ENCODE measurements at places on chromosomes 1 and 21.

GRCh38 chr21:36901575-36901974, 64.9 kb downstream of the HLCS start:
- no peak for DNase-seq

- DNase-seq: no peak
Observed at GRCh38 chr1:232450615-232451014, 179.3 kb downstream of the SIPA1L2 start.

DNA sequence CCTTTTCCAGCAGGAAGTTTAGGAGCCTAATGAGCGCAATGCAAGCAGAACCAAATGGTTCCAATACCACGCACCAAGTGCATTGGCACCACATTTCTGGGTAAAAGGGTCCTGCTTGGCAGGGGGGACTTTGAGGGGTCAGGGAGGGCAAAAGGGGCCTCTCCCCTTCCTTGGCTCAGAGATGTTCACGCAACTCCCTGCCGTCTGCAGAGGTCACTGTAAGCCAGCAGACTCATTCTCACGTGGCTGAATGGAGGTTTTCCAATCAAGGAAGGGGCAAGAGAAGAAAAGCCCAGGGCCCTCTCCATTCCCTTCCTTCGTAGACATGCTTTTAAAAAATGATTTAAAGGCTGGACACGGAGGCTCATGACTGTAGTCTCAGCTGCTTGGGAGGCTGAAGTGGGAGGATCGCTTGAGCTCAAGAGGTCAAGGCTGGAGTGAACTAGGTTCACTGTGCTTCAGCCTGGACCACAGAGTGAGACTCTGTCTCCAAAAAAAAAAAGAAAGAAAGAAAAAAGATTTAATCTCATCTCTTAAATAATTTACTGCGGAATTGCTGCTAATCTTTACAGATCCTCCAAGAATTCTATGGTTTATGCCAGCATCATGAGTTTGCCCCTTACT, 80.3 kb downstream of the RUNX3 start:
- DNase-seq: no peak

GRCh38 chr21:42313501-42313969, 1.7 kb downstream of the TFF3 start:
- peak; percentile 21 for DNase-seq

DNA sequence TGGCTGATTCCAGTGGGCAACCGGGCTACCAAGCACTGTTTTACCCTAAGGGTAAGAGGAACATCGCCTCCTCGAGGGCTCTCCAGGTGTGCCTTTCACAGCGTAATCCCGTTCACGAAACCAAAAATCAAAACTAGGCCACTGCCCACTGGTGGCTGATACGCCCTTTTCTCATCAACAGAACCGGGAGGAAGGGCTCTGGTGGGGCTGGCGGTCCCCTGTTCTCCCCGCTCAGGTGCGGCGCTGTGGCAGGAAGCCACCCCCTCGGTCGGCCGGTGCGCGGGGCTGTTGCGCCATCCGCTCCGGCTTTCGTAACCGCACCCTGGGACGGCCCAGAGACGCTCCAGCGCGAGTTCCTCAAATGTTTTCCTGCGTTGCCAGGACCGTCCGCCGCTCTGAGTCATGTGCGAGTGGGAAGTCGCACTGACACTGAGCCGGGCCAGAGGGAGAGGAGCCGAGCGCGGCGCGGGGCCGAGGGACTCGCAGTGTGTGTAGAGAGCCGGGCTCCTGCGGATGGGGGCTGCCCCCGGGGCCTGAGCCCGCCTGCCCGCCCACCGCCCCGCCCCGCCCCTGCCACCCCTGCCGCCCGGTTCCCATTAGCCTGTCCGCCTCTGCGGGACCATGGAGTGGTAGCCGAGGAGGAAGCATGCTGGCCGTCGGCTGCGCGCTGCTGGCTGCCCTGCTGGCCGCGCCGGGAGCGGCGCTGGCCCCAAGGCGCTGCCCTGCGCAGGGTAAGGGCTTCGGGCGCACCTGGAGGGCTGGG, at the start of gene IL6R:
Gene IL6R (plus strand): TSS at position 360 of the 763 bp plus-strand sequence. CDS start 287 bp downstream, at position 647.
- DNase-seq: no peak

DNA sequence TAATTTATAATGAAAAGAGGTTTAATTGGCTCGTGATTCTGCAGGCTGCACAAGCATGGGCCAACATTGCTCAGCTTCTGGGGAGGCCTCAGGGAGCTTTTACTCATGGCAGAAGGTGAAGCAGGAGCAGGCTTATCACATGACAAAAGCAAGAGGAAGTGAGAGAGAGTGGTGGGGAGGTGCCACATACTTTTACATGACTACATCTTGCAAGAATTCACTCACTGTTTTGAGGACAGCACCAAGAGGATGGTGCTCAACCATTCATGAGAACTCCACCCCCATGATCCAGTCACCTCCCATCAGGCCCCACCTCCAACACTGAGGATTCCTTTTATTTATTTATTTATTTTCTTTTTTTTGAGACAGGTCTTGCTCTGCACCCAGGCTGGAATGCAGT, 5.5 kb upstream of the PLEKHM2 start:
- no peak for DNase-seq

GRCh38 chr21:41183575-41183974, 15.6 kb downstream of the BACE2 start:
- no peak for DNase-seq

DNA sequence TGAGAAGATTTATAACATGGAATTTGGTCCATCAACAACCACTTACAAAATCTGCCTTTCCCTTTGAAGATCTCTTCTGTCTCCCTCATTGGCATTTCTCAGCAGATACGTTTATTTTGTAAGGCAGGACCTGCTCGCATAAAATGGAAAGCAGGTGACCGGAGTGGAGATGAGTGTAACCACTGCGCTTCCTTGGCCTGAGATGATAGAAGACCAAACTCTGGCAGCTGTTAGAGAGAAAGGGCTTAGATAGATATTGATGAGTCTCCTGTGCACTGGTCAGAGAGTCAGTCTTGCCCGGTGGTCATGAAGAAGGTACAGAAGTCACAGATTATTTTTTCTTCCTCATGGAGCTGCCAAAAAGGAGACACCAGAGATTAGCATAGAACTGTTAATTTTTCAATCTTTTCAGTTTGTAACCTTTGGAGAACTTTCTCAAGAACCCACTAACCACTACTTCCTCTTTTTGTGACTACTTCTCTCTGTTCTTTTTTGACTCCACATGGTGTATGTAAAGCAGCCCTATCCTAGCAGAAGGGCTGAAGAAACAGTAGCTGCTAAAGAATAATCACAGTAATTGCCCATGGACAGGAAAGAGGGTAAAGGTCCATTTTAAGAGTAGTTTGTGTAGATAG, 47.6 kb downstream of the FCRL3 start:
- DNase-seq: no peak

GRCh38 chr1:241722947-241723346, 70.9 kb downstream of the WDR64 start:
- DNase-seq: no peak

GRCh38 chr1:41696381-41696780, 211.9 kb upstream of the EDN2 start:
- DNase-seq: peak; percentile 64

DNA sequence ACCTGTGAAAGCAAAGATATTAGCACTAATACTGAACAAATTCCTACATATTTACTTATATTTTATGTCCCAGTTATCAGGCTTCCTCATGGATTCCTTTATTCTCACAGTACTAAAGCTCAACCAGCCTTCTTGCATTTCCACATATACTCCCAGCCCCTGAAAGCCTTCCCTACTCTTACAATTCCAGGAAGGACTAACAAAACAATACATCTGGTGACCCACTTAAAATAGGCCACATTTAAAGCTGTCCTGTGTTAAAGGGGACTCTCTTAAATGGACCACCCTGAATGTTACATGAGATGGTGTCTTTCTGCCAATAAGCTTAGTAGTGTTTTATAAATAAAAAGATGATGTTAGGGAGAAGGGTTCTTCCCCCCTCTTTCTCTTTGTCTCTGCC, 54.4 kb downstream of the NTMT2 start:
- DNase-seq: no peak

DNA sequence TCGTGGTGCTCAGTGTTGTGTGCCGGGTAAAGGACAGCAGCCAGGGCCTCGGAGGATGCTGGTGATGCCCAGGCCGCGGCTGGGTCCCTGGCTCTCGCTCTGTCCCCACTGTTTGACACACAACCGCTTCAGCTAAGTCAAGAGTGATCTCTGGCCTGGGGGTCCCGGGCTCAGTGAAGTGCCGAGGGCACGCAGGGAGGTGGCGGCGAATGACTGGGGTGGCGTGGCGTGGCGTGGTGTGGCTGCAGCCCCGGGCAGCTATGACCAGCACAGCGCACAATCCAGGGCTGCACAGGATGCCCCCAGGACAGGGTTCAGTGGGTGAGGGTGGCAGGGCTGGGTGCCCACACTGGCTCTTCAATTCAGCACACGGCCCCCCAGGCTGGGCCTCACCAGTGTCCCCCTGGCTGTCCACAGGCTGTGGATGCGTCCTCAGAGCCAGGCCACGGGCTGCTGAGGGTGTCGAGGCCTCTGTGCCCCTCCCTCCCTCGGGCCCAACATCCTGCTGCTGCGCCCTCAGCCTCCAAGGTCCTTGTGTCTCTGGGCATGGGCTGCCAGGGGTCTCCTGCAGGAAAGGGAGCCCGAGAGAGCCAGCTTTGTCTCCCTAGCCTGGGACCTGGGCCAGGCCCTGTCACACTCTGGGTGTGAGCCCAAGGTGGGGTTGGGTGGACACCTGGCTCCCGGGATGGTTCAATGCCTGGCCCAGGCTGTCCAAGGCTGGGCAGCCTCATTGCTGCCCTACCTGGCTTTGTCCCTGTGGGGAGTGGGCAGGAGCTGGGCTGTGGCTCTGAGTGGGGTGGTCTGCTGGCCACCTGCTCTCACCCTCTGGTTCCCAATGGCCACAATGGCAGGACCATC, 12.0 kb upstream of the SKI start:
- DNase-seq: no peak

GRCh38 chr1:239841631-239842030, 250.1 kb upstream of the FMN2 start:
- DNase-seq: no peak

- DNase-seq: no peak
Observed at GRCh38 chr21:35648512-35648911, 411.8 kb downstream of the SETD4 start.

- DNase-seq: no peak
Observed at GRCh38 chr1:21292984-21293536, 2.8 kb upstream of the ECE1 start.

DNA sequence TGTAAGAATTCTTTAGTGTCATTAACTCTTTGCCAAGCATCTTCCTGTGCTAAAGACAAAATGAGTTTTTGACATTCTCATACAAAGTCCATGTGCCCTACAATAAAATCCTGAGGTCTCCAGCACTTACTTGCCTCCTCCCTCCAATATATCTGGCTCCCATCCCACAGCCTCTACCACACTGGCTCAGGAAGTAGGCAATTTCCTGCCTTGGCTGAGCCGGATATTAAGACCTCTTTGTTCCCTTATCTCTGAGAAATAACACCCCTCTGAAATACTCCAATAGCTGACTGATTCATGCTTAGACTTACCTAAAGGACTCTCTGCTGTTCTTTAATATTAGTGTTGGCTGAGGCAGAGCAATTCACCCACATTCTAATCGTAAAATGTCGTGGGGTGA, 37.6 kb upstream of the GORAB start:
- DNase-seq: no peak

- DNase-seq: no peak
Observed at GRCh38 chr1:160030657-160031364, 979 bp downstream of the PIGM start.

DNA sequence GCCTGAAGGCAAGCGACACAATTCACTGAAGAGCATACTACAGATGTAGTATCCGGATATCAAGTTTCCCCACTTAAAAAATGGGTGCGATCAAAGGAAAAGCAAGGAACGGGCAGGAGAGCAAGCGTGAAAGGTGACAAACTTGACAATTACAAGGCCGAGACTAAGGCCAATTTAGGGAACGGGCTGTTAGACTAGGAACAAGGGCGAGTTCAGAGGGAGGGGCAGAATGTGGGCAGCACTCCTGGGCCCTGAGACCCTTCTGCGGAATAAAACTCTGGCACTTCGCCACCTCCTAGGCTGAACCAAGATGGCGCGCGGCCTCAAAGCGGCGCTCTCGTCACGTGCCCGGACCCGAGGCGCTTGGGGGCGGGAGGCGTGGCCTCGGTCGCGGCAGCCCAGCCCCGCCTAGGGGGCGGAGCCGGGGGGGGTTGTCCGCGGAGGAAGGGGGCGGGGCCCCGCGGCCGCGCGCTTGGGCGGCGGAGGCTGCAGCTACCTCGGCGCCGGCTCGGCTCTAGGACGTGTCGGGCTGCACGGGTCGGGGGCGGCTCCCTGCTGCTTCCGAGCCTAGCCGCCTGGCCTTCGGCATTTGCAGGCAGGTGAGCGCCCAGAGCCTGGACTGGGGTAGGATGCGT, at the start of gene PPFIA4:
Gene PPFIA4 (plus strand): TSS at position 461 of the 635 bp plus-strand sequence. CDS start 12,518 bp downstream, outside the sequence.
- DNase-seq: peak; percentile 54

DNA sequence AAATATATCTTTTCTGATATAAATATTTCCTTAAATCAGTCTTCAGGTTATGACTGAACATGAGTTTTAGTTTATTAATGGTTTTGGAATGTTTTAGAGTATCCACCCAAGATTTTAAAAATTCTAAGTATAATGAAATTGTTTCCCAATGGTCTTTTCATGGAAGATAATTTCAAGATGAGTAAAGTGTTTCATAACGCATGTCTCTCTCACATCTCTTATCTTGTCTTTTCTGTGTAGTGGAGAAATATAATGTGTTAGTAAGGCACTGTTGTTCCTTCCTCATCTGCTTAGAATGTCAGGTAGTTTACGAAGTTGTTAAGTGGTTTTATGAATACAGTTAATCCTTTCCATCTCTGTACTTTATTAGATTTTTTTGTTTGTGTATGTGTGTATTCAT, 49.6 kb downstream of the PLA2G4A start:
- DNase-seq: no peak

DNA sequence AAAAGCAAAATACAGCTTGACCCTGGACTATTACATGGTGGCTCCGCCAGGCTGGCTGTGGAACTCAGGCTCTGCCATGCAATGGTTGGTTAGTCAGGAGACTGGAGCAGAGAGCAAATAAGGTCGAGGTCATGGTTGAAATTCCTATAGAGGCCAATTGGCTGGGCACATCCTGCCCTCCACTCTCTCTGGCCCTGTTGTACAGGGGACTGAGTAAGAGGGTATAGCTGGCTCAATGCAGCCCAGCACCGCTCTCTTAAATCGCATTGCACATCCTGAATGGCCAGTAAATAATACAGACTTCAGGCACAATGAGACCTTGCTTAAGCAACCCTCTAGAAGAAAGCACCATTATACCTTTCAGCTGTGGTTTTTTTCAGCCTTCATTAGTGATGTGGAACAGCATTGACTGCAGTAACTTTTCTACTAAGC, 59.3 kb upstream of the PPP2R5A start:
- no peak for DNase-seq

GRCh38 chr1:41365772-41366454, 4.7 kb downstream of the FOXO6 start:
- DNase-seq: peak; percentile 24

- DNase-seq: no peak
Observed at GRCh38 chr1:46508757-46509156, 19.1 kb downstream of the DMBX1 start.

Data from NCI-H524 treated with DMSO at 0.1 percent for 48 hours (cell line).